Fibroblast of skin of left quadriceps (primary cell): ENCODE measurements at places on chromosomes 16 and 17.

DNA sequence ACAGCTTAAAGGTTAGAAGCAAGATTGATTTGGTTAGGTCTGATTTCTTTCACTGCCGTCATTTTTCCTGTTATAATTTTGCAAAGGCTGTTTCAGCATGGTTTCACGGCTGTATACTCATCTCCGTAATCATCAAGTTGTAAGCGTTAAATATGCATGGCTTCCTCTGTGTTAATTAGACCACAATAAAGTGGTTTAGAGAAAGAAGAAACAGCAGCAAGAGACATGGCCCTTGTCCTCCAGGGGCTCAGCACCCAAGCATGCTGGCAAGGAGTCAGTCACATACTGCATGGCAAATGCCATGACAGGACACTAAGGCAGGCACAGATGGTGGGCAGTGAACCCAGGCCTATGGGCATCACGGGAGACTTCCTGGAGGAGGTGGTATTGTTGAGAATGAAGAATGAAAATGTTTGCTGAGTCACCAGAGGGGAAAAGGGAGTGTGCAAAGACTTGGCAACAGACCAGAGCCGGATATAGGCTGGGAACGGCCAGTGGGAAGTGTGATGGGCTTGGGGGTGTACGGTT lies 61.4 kb upstream of the PLCG2 start:
- DNase-seq, result no peak

DNA sequence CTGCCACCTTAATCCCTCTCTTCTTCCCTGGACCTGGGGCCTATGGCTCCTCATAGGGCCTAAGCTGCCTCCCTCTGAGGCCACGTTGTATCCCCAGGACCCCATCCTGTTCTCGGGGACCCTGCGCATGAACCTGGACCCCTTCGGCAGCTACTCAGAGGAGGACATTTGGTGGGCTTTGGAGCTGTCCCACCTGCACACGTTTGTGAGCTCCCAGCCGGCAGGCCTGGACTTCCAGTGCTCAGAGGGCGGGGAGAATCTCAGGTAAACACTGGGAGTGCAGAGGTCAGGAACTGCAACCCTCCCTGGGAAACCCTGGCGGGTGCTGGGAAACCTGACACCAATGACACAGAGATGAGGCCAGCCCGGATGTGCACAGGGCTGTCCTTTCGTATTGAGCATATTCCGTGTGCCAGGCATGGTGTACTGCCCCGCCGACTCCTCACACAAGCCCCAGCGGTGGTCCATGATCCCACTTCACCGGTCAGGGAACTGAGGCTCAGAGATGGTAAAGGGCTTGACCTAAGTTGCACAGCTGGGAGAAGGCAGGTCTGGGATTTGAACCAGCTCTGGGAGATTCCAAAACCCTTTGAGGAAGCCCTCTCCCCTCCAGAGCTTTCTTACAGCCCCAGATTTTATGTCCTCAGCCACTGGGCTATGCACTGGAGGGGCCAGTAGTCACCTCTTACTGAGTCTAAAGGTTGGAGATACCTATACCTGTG lies 22.9 kb downstream of the ANKRD40 start:
- DNase-seq, result no peak

DNA sequence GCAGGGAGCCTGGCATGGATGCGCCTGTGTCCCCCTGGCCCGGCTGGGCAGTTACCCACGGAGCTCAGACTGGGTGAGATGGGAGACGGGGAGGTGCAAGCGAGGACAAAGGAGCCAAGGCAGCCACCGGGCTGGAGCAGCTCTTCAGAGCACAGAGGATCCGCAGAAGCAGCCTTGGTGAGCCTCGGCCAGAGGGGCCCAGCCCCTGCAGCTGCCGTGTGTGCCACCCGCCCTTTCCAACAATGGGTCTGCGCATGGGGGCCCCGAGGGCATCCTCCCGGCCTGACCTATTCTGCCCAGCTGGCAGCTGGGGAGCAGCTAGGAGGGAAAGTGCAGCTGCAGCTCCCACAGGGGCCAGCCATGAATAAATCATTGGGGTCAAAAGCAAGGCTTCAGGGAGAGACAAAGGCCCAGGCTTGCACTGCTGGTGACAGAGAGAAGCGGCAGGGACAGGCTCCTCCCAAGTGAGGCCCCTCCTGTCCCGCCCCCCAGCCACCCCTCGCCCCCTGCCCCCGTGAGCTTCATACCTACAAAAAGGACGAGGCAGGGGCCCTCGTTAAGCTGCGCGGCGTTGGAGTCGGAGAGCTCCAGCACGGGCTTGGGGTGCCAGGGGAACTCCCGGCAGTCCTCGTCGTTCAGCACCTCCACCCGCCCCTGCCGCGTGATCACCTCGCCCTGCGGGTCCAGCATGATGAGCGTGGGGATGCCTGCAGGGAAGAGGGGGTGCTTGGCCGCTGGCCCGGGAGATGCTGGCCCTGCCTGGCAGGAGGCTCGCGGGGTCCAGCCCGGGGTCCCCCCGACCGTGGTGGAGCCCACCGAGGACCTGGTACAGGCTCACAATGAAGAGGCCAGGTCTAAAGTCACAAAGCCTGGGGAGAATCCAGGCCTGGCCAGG lies 22.6 kb downstream of the MRM3 start:
- no peak for DNase-seq

DNA sequence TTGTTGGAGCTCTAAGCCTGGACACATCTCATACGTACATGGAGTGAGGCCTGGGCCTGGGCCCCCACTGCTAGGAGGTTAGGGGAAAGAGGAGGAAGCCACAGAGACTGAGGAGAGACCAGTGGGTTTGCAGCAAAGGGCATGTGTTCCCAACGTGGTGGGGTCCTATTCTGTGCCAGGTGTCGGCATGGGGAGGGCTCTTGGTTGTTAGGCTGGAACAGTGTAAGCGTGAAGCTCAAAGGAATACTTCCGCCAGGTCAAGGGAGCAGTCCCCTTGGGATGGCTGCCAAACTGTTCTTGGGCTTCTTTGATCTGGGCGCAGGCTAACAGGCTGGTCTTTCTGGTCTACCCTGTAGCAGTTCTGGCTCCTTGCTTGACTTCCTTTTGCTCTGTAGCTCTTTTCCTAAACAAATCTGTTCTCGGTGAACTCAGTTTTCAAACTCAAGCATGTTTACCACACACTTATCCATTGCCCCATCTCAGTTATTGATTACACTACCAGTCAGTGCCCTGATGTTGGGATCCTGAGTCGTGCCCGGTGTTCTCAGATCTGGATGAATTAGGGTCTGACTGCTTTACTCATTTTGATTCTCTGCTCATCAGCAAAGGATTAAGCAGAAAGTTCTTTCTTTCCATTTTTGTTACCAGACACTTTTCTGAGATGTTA lies 36.4 kb downstream of the GPT2 start:
- DNase-seq, result no peak

- DNase-seq, result no peak
These were observed 29.5 kb downstream of the NPLOC4 start for GRCh38 chr17:81607431-81607830.

- DNase-seq, result no peak
These were observed 75.7 kb downstream of the CYTH1 start for GRCh38 chr17:78706271-78706915.

DNA sequence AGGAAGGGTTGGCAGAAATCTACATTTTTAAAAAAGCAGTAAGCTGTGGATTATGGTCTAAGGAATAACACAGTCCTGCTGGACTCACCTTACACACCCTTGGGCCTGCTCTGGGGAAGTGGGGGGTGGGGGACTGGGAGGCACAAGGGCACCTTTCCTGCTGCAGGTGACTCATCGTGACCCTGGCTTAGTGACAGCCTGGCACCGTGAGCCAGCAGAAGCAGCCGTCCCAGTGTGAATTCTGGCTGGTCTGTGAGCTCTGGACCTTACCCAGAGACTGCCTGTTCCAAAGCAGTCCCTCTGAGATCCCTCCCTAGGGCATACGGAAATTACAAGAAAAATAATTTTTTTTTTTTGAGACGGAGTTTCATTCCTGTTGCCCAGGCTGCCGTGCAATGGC lies 4.2 kb upstream of the CRK start:
- no peak for DNase-seq

- no peak for DNase-seq
These were observed 4.5 kb downstream of the DERL2 start for GRCh38 chr17:5481451-5481850.

DNA sequence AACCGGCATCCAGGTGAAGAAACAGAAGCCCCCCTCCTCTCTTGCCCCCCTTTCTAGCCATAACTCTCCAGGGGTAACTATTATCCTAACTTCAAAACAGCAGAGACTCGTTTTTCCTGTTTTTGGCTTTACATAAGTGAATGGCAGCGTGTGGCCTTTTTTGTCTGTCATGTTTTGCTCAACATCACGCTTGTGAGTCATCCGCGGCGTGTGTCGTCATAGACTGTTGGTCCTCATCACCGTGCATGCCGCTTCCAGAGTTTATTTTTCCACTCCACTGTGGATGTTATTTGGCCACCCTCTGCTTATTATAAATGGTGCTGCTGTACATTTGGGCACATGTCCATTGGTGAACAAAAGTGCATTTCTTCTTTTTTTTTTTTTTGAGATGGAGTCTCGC lies 52.6 kb downstream of the ERN1 start:
- no peak for DNase-seq

DNA sequence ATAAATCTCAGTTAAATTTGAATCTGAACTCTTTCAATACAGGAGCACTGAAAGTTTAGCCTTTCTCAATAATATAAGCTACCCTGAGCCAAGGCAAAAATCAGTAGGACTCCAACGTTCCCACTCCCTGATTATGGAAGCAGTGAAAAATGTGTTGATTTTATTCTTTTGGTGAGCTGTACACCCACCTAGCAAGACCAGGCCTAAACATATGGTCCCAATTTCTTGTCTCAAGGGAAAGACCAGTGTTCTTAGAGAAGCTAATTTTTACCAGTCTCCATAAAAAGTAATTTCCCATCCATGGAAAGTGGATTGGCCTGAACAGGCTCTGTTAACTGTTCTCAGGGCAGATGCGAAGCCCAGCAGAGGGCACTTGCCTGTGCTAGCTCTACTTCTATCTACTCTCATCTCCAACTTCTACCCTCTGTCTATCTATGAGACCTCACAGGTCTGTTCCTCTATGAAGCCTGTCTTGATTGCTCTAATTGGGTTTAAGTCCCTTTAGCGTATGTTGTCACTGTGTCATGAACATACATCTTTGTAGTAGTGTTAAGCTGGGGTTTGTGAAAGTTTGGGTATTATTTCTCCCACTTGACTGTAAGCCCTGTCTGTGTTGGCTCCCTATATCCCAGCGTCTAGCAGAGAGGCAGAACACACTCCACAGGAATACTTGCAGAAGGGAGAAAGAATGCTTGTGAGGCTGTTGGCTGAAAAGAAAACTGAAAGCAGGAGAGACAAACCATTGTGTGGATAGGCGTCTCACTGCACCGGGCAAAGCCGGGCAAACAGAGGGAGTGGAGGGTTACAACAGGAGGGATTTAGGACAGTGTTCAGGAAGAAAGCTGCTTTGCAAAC lies 167.1 kb upstream of the MAF start:
- no peak for DNase-seq

DNA sequence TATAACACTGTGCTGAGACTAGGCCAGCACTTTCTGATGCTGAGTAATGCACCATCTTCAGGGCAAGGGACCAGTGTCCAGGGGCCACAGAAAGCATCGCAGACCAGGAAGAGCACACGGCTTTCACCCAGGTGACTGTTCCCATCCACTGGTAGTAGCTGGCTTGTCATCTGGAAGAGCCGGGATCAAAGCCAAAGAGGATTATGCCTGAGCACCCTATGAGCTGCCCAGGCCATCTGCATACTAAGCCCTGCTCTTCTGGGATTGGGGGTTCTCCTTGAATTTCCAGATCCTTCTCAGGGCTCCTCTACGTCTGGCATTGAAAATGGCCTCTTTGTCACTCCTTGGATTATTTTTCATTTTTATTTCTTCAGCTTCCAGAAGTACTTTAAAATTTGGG lies 140.7 kb downstream of the IRX3 start:
- no peak for DNase-seq

GRCh38 chr17:16873174-16874035 lies 98.5 kb downstream of the TNFRSF13B start:
- no peak for DNase-seq

GRCh38 chr16:69727916-69728270 lies 1.5 kb upstream of the NQO1 start:
- no peak for DNase-seq

DNA sequence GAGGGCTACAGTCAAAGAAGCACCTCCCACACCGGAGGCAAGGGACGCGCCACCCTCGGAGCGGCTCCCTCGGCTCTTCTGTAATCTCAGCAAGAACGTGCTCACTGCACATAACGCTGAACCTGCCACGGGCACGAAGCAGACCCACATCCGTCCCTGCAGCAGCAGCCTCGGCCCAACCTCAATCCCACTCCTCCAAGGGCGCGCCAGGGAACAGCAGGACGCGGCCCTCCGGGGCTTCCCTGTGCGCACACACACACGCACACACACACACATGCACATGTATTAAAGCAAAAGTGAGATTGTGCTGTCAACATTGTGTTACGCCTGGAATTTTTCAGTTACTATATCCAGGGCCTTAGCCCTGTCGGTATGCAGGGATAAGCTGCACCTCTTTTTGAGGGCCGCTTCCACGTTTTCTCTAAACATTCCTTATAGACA lies 54.0 kb downstream of the TBC1D16 start:
- DNase-seq, result no peak

DNA sequence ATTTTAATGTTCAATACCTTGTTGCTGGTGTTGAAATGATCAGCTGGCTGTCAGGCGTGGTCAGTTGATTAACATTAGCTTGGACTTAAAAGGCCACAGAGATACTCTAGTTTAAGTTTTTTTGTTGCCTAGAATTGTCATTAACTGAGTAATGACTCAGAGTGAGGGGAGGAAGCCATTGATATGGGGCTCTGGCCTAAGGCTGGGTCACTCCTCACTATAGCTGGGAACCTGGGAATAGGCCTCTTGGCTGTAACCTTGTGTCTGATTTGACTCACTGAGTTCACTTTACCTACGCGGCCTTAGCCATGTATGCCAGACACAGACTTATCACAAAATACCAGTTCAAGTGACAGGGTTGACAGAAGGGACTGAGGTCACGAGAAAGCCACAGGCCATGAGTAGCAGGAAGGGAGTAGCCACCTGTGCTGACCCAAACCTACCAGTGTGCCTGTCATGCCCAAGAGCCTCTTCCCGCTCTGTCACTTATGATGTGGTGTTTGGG lies 37.9 kb upstream of the ADCY7 start:
- DNase-seq, result no peak

- no peak for DNase-seq
These were observed 7.4 kb downstream of the ADAD2 start for GRCh38 chr16:84198401-84198800.

GRCh38 chr17:55155856-55156560 lies 108.8 kb upstream of the HLF start:
- DNase-seq, result no peak

DNA sequence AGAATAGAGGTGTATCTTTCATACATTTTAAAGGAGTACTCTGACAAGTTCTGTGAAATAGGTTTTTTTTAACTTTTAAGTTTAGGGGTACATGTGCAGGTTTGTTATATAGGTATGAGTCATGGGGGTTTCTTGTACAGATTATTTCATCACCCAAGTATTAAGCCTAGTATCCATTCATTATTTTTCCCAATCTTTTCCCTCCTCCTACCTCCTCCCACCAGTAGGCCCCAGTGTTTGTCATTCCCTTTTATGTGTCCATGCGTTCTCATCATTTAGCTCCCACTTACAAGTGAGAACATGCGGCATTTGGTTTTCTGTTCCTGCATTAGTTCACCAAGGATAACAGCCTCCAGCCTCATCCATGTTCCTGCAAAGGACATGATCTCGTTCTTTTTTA lies 175.5 kb downstream of the CYB561 start:
- no peak for DNase-seq

GRCh38 chr16:49618955-49619354 lies 237.0 kb downstream of the ZNF423 start:
- no peak for DNase-seq
